ENCODE measurements at places on chromosomes 5 and 9. TPM values are rescaled to one million over a fixed set of nuclear protein-coding genes. Genes with fewer than 3 reads are reported as not detected.

The ACTBL2 gene
- not detected for total RNA-seq

DNA sequence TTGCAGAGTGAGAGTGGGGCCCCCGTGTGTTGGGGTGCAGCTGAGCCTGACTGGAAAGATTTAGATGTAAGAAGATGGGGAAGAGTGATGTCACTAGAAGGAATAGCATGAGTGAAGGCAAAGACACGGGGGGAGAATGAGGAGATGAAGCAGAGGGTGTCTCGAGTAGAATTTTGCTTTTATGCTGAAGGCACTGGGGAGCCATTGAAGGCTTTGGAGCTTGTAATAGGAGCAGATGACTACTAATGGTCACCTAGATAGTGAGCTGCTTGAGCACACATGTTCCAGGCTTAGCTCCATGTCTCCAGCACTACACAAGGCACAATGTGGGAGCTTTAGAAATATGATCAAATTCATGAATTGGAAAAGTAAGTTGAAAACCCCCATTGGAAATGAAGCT lies 32.1 kb downstream of the COL15A1 start:
- no peaks in the 10 kb centered on the region for H3K27me3 ChIP-seq
- no peak overlapping the region for H3K4me3 ChIP-seq
- no peak overlapping the region for H3K27ac ChIP-seq
- H3K36me3 ChIP-seq: no peaks in the 10 kb centered on the region
- no peak for DNase-seq
- H3K4me1 ChIP-seq: peaks cover 6% of the 10 kb centered on the region

DNA sequence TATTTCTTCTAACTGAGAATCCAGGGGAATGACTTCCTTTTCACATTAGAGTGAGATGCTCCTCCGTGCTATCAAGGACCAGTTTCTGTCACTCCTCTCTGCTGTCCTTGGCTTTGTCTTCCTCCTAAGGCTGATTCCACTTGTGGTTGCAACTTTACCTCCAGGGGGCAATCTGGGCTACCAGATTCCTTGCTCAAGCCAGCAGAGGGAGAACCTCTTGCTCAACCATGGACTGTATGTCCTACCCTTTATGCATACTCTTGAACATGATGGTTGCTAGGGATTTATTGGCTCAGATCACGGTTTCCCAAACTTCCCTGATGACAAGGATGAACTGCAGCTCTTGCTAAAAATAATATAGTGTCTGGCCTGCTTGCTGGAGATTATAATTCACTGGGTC lies 24.0 kb downstream of the NNT start:
- no peaks in the 10 kb centered on the region for H3K27me3 ChIP-seq
- H3K27ac ChIP-seq: no peak overlapping the region
- DNase-seq: no peak
- no peaks in the 10 kb centered on the region for H3K36me3 ChIP-seq
- no peak overlapping the region for H3K4me3 ChIP-seq

DNA sequence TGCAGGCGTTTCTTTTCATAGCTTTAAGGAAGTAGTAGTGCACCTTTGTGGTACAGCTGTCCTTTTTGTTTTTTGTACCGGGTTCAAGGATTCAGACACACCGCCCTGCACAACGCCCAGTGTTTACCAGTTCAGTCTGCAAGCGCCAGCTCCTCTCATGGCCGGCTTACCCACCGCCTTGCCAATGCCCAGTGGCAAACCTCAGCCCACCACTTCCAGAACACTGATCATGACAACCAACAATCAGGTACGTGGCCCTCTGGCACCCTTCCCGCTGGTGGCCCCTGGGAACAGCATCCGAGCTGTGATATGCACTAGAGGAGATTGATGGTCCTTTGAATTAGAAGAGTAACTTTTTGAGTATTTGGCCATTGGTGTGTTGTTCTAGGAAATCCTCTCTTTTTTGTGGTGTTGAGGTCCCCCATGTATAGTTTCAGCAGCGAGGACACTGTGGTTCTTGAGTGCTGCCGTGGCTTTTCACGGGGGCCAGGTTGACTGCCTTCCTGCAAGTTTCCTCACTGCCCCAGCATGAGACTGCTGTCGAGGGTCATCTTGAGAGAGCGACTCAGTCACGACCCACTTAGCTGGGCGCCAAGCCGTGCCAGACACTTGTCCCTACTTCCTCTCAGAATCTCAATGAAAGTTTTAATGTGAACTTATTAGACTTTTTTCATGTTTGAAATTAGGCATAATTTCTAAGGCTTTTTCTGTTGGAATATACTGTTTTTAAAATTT lies 37.9 kb downstream of the TENT4A start:
- H3K4me3 ChIP-seq: no peak overlapping the region
- DNase-seq: peak; percentile 28
- H3K4me1 ChIP-seq: peaks cover 6% of the 10 kb centered on the region
- H3K27me3 ChIP-seq: no peaks in the 10 kb centered on the region

The SOX30 gene
- total RNA-seq: not detected

The SUSD3 gene
- 36.4 TPM for total RNA-seq

- H3K27me3 ChIP-seq: no peaks in the 10 kb centered on the region
- no peaks in the 10 kb centered on the region for H3K36me3 ChIP-seq
- H3K4me1 ChIP-seq: peaks cover 33% of the 10 kb centered on the region
- DNase-seq: no peak
- no peak overlapping the region for H3K27ac ChIP-seq
Observed at GRCh38 chr9:27436234-27436633, 87.9 kb upstream of the IFNK start.

DNA sequence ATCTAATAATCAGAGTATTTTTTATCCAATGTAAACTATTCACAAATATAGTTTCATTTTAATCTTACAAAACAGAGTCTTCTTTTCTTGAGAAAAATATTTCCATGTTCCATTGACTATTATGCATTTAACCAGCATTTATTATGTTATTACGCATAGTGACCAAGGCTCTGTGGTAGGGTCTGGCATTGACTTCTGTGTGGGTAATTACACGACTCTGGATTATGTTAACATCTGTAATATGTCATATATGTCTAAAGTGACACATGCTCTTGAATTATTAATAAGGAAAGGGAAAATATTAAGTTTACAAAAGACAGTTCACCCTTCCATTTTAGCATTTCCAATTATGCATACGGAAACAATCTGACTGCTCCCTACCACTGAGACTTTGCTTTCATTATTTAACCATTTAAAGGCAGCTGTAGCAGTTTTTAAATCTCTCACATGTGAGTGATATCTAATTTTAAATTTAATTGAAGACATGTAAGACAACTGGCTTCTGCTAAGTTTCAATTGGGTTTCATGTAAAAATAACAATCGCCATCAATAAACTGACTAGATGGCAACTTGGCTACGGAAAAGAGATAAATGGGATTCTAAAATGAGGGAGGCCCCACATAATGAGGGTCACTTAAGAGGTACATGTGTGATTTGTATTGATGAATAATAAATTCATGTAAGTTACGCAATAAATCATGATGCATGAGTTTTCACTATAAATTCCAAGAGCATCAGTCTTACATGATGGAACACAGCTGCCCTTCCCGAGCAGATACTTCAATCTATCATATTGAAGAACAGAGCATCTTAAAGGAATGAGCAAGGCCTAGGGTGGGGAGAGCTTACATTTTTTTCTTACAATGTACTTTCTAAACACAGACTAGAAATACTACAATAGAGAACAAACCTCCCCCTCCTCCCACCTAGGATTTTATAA lies 1056.8 kb downstream of the MAT2B start:
- H3K27ac ChIP-seq: no peak overlapping the region
- no peaks in the 10 kb centered on the region for H3K36me3 ChIP-seq
- no peaks in the 10 kb centered on the region for H3K4me1 ChIP-seq
- H3K27me3 ChIP-seq: no peaks in the 10 kb centered on the region

The ABCA1 gene
- total RNA-seq: 24.5 TPM
